ENCODE measurements at places on chromosomes 13 and 19.

DNA sequence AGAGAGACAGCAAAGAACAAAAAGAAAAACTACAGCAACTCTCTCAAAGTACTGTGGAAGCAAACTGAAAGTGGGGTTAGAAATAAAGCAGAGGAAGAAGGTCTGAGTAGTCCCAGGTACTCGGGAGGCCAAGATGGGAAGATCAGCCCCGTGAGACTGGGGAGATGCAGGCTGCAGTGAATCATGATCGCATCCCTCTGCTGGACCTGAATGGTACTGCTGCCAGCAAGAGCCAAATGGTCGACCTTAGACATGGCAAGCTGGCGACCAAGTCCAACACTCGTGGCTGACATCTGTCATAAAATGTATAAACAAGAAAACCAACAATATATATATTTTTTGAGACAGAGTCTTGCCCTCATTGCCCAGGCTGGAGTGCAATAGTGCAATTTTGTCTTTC, 33.7 kb upstream of the ZNF724 start:
- DNase-seq, result no peak

GRCh38 chr19:33521480-33522370, at the start of gene PEPD:
Gene PEPD (minus strand): TSS chr19:33521791. CDS start chr19:33521760, 31 bp downstream.
- DNase-seq, result peak; percentile 49

GRCh38 chr13:94431574-94431973, 47.9 kb downstream of the DCT start:
- no peak for DNase-seq

GRCh38 chr13:90547272-90547790, 800.2 kb upstream of the MIR17HG start:
- DNase-seq, result no peak

- no peak for DNase-seq
Measured at GRCh38 chr13:97298816-97299215, 76.7 kb downstream of the MBNL2 start.

DNA sequence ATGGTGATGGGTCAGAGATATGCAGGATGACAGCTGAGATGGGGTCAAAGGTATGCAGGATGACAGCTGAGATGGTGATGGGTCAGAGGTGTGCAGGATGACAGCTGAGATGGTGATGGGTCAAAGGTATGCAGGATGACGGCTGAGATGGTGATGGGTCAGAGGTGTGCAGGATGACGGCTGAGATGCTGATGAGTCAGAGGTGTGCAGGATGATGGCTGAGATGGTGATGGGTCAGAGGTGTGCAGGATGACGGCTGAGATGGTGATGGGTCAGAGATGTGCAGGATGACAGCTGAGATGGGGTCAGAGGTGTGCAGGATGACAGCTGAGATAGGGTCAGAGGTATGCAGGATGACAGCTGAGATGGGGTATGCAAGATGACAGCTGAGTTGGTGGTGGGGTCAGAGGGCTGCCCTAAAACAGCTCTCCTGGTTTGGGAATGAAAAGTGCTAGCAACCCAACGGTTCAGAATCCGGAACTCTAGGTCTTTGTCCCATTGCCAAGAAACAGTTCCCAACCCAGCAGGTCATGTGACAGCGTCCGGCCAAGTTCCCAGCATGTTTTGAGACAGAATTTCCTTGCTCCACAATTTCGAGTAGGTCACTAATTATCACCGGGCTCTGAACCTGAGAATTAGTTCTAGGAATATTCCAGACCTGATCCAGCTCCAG, 3.2 kb downstream of the SELENOW start:
- DNase-seq, result no peak

DNA sequence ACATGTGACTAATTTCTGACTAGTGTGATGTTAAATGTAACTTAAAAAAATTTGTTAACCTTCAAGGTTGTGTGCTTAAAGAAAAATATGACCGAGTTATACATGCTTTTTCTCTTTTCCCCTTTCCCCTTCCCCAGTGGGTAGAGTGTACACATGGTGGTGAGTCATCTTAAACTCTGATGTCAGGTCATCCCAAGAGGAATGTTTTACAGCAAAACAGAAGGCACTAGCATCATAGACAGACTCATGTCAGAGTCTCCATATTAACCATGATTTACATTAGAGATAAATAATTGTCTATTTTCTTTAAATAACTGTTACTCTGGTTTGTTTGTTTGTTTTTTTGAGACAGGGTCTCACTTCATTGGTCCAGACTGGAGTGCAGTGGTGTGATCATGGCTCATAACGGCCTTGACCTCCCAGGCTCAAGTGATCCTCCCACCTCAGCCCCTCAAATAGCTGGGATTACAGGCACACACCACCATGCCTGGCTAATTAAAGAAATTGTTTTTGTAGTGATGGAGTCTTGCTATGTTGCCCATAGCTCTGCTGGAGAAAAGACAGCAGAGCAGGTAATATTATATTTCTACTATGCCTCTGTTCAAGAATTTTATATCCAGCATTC, 160.4 kb upstream of the PCDH9 start:
- no peak for DNase-seq

GRCh38 chr19:8096071-8096470, 43.5 kb downstream of the CCL25 start:
- no peak for DNase-seq
